ENCODE measurements at places on chromosomes 6 and 20.

GRCh38 chr6:113691260-113691656, 165.9 kb upstream of the MARCKS start:
- DNase-seq, result no peak

GRCh38 chr6:2309122-2309521, 63.7 kb upstream of the GMDS start:
- no peak for DNase-seq

- DNase-seq, result no peak
Measured at GRCh38 chr20:37670351-37670791, 23.5 kb upstream of the CTNNBL1 start.

DNA sequence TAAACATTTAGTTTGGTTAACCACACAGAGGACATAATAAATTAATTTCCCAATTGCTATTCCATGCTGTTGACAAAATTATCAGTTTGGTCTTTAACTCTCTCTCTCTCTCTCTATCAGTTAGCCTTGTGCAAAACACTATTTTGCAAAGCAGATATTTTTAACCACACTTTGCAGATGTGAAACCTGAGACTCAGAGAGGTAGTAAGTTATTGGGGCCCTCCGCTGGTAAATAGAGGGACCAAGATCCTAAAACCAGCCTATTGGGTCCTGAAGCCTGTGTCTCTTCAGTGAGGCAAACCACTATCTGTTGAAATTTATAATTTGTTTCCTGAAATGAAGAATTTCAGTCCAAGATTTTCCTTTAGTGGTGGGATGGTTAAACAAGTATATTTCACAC, 231.0 kb downstream of the SOD2 start:
- no peak for DNase-seq

DNA sequence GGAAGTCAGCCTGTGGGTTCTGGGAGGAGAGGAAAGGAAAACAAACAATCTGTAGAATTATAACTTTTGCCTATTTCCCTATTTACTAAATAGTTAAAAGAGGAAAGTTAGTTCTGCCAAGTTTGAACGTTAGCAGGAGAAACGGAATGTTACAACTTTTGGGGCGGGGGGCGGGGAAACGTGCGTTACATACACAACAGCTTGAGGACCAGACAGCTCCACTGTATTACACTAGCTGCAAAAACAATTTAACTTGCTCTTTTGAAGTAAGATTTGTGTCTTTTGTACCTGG, 498 bp upstream of the PRDM1 start:
- no peak for DNase-seq

DNA sequence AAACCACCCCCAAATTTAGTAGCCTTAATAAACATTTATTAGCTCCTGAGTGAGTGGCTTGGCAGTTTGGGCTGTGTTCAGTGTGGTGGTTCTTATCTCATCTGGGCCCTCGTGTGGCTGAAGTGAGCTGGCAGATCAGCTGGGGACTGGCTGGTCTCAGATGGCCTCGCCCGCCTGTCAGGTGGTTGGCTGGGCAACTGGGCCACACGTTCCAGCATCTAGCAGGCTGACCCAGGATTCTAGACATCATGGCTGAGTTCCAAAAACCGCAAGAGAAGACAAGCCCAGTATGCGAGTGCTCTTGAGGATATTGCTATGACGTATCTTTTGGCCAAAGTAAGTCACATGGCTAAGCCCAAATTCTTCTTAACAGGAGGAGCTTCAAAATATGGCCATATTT, 28.9 kb downstream of the EIF2S2 start:
- no peak for DNase-seq

DNA sequence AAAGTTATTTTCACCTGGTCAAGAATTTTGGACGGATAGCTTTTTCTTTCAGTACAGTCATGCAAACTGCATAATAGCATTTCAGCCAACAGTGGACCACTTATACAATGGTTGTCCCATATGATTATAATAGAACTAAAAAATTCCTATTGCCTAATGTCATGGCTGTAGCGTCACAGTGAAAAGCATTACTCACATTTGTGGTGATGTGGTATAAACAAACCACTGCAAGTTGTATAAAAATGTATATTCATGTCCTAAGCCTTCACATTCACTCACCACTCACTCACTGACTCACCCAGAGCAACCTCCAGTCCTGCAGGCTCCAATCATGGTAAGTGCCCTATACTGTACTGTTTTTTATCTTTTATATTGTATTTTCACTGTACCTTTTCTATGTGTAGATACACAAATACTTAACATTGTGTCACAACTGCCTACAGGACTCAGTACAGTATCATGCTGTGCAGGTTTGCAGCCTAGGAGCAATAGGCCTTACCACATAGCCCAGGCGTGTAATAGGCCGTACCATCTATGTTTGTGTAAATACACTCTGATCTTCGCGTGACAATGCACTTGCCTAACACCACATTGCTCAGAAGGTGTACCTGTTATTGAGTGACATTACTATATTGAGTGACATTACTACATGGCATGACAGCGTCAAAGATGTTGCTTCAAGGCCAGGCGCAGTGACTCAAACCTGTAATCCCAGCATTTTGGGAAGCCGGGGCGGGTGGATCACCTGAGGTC, 17.9 kb downstream of the ABHD12 start:
- DNase-seq, result no peak

DNA sequence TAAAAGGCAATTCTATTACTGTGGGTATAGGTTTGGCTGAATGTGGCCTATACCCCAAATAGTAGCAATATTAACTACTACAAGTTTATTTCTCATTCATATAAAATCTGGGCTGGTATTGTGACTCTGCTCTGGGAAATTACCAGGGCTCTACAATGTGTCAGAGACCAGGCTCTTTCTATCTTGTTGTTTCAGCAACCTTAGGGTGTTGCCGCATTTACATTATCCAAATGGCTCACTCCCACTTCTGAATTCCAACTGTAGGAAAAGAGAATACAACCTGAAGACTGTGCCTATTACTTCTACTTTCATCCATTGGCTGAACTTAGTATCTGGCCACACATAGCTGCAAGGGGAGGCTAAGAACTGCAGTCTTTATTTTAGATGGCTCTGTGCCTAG, 106.7 kb upstream of the CENPW start:
- no peak for DNase-seq

DNA sequence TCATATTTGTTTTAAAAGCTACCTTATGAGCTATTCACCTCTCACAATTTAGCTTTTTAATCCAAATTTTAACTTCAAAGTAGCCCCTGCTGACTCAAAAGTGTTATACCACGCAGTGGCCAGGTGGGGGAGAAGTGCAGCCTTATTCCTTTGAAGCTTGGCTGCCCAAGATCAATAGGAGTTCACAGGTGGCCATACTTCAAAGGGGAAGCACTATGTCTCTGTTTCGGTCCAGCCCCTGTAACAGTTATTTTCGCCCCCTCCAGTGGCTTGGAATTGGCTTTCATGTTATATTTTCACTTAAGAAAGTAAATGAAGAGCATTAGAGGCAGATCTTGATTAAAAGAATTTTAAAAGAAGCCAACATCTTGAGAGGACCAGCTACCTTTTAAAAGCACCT, 608.4 kb downstream of the EPHA7 start:
- no peak for DNase-seq

DNA sequence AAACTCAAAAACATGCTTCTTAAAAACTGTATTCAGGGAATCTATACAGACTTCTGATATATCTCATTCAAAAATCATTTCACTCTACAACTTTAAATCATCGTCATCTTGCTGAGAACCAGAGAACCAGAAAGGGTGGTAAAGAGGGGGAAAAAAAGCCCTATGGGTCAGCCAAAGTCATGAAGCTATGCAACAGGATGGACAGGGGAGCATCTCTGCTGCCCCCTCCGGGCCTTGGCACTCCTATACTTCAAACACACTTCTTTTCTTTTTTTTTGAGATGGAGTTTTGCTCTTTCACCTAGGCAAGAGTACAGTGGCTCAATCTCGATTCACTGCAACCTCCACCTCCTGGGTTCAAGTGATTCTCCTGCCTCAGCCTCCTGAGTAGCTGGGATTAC, 73.5 kb upstream of the NFATC2 start:
- no peak for DNase-seq

DNA sequence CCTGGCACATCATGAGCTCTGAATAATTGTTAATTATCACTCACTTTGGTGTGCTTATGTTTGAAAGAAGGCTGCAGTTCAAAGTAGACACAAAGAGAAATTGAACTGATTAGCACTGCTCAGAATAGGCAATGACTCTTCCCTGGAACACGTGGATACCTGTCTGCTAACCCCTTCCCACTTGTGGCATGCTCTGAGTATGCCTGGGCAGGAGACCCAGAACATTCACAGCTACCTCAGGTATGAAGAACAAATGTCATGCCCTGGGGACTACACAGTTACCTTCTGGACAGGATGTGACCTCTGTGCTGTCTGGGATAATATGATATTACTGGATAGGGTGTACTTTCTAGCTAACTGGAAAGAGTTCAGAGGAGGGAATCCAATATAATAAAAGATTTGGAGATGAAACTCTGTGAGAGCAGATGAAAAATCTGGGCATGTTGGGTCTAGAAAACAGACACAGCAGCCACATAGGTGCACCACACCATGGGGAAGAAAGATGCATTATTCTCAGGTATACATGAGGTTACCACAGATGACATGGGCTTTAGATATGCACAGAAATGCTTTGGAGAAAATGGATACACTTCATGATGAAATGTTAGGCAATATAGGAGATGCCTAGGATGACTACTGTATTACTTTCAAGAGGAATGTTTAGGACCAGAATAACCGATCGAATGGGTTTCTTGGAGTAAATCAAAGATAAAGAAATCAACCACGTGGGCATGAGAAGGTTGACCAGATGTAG, 324.2 kb upstream of the PREP start:
- DNase-seq, result no peak

GRCh38 chr6:117306227-117306790, 41.0 kb downstream of the VGLL2 start:
- DNase-seq, result no peak

GRCh38 chr20:54070187-54070987, at the start of gene BCAS1:
TSS of gene BCAS1 (minus strand) at chr20:54070594. CDS start at chr20:54058718, 11,876 bp downstream.
- no peak for DNase-seq

GRCh38 chr6:34908194-34908593, 19.1 kb downstream of the ANKS1A start:
- no peak for DNase-seq

DNA sequence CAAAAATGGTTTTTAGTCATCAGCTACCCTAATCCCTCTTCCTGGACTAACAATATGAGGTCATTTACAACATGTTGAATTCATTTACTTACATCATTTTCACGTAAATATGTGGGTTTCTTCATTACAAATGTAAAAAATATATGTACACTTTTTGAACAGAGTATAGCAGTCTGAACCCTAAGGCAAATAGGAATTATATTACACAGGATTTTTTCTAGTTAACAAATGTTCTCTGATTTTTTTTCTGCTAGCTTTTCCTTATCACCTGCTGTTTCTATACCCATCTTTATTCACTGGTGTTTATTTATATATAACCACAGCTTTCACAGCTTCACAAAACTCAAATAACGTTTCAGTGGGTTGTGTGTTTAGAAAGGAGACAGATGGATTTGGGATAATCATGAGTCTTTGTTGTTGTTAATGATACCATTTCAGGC, 21.0 kb upstream of the CD2AP start:
- no peak for DNase-seq

DNA sequence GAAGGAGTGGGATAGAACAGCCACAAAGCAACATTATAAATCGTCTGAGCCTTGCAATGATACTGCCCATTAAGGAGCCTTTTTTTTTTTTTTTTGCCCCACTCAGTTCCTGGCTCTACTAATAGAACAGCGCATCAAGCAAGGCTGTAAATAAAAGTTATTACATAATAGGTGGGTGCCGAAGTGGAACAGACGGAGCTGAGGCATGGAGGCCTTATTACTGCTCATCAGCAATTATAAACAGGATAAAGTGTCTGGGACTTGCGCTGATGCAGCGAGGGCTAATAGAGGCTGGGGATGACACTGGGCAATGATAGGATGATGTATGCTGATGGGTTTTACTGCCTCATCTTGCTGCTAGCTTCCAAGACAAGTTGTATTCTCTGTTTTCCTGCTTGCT, 272.1 kb downstream of the ZFAND3 start:
- DNase-seq, result no peak

- DNase-seq, result no peak
Measured at GRCh38 chr6:7440476-7440875, 50.9 kb downstream of the RIOK1 start.

GRCh38 chr20:23629017-23629541, 8.7 kb downstream of the CST3 start:
- DNase-seq, result no peak

- DNase-seq, result no peak
Measured at GRCh38 chr6:15507746-15508145, 155.1 kb downstream of the DTNBP1 start.

- no peak for DNase-seq
Measured at GRCh38 chr6:152351110-152351509, 286.1 kb downstream of the SYNE1 start.

GRCh38 chr6:28635547-28636158, 110.0 kb downstream of the GPX5 start:
- DNase-seq, result no peak

GRCh38 chr20:15582146-15582760, 991.0 kb downstream of the KIF16B start:
- no peak for DNase-seq

DNA sequence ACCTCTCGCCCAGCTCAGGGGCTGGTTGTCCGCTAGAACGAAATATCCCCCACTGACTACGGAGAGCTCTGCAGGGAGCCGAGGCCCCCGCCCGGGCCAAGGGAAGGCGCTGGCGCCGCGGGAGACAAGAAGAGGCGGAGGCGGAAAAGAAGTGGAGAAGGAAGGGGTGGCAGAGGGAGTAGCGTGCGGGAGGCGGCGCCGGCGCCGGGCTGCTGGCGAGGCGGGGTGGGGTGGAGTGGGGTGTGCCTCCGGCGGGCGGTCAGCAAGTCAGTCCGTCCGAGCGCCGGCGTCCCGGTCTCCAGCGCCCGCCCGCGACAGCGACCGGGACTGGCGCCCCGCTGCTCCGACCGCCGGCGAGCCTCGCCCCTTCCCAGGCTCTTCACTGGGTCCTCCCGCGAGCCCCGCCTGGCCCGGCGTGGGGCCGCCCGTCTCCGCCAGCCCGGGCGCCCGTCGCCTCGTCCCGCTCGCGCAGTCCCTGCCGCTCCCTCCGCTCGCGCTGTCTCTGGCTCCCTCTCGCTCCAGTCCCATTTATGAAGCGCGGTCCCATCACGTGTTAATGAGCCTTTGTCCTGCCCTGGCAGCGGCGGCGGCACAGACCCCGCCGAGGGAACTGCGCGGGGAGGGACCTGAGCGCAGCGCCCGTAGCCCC, at the start of gene CNR1:
CNR1 (minus strand) TSS at position 504 of the 649 bp plus-strand sequence. CDS start 21,073 bp downstream, outside the sequence.
- no peak for DNase-seq

GRCh38 chr6:122059918-122060317, 339.5 kb upstream of the HSF2 start:
- DNase-seq, result no peak

GRCh38 chr6:130000526-130001421, 17.6 kb upstream of the L3MBTL3 start:
- no peak for DNase-seq

GRCh38 chr6:27870291-27870870, 41.8 kb downstream of the OR2B2 start:
- no peak for DNase-seq

Measured in CD4-positive, alpha-beta T cell (primary cell).